HFFc6 (cell line): ENCODE measurements at places on chromosomes 3 and 15.

- no peak overlapping the region for H3K4me3 ChIP-seq
- peaks cover 68% of the 10 kb centered on the region for H3K4me1 ChIP-seq
- H3K36me3 ChIP-seq = no peaks in the 10 kb centered on the region
- DNase-seq = no peak
- peaks cover 3% of the 10 kb centered on the region for H3K27me3 ChIP-seq
These were observed 142.2 kb downstream of the FOXP1 start for GRCh38 chr3:71441217-71441924.

DNA sequence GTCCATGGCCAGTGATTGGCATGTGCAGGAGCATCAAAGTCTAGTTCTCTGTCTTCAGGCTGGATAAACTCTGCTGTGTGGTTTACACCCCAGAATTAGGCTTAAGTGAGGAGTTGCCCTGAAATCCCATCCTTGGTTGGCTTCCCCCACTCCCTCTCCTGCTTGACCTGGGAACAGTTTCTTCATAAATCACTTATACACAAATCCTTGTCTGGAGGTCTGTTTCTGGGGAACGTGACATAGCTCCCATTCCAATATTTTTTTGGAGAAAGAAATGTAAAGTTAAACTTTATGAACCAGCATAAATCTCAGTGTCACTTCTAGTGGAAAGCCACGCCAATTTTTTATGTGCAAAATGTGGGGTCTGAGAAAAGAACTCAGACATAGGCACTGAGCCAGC lies 98.2 kb downstream of the DCLK3 start:
- H3K36me3 ChIP-seq = no peaks in the 10 kb centered on the region
- no peak for DNase-seq
- peaks cover 11% of the 10 kb centered on the region for H3K4me1 ChIP-seq
- no peaks in the 10 kb centered on the region; the same call in 1 of the 2 replicates for H3K27me3 ChIP-seq

GRCh38 chr15:69976366-69976994 lies 121.2 kb downstream of the TLE3 start:
- H3K27ac ChIP-seq = no peak overlapping the region
- peaks cover 37% of the 10 kb centered on the region for H3K27me3 ChIP-seq
- peak; percentile 12 for DNase-seq
- H3K36me3 ChIP-seq = no peaks in the 10 kb centered on the region
- H3K4me1 ChIP-seq = no peaks in the 10 kb centered on the region

DNA sequence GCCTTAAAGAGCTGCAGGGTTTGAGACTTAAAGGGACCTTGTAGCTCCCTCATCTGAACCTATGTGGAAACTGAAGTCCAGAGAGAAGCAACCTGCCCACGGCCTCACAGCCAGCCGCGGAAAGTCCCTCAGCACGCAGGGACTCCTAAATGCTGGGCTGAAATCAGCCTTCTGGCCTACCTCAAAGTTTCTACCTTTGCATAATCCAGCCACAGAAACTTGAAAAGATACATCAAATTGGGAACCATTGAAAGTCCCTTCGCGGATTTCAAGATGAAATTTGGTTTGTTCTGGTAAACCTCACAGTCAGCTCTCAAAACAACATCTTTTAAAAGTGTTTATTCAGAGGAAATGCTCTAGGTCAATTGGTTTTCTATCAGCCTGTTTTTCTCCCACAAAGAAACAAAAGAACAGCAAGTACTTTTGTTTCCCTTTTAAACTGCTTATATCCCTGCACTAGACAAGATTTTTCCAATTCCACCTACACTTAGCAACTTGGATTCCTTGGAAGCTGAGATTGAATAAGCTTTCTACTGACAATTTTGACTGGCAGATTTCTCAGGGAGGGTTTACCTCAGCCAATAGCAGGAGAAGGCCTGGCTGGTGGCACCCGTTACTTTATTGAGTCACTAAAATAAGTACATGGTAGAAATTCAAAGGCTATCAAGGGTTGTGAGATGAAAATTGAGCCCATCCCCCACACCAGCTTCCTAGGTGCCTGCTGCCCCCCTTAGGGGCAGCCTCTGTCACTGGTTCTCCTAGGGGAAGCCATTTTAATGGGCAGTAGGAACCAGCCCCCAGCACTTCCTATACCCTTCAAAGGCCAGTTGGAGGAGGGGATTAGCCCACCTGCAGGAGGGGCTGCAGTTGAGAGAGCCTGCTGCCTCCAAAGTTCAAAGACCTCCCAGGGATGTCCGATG lies 171.2 kb downstream of the ADAMTS17 start:
- H3K4me3 ChIP-seq = no peak overlapping the region
- DNase-seq = no peak
- no peaks in the 10 kb centered on the region; the same call in 1 of the 2 replicates for H3K27me3 ChIP-seq
- H3K27ac ChIP-seq = no peak overlapping the region

DNA sequence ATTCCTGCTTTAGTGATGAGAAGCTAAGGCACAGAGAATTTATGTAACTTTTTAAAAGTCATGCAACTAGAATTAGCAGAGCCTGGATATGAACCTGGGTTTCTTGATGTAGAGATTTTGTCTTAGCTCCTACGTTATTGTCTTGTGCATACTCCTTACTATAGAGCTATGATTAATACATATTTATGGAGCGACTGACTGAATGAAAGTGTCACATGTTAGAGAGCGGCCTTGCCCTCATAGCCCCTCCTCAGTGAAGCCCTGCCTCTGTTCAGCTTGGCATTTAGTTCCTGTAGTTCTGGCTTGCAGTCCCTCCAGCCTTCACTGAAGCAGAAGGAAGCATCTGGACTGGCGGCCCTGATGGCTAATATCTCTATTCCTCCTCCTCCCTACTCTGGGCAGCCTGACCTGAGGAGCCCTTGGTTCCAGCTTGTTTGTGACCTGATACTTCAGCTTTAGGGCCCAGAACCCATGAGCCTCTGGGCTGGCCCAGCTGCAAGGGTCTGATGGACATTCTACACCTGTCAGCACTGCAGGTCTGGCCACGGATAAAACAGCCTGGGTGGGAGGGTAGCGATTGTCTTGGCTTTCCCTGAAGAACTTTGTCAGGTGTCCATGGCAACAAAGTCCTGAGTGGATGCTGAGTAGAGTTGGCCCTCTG lies 13.4 kb upstream of the AGBL1 start:
- no peak overlapping the region for H3K27ac ChIP-seq
- H3K36me3 ChIP-seq = peaks cover 3% of the 10 kb centered on the region; the same call in 1 of the 2 replicates
- no peak for DNase-seq
- H3K4me3 ChIP-seq = no peak overlapping the region
- H3K4me1 ChIP-seq = no peaks in the 10 kb centered on the region

GRCh38 chr3:15685927-15686326 lies 84.4 kb downstream of the BTD start:
- peaks cover 22% of the 10 kb centered on the region for H3K4me1 ChIP-seq
- no peaks in the 10 kb centered on the region for H3K27me3 ChIP-seq
- H3K27ac ChIP-seq = no peak overlapping the region
- H3K4me3 ChIP-seq = no peak overlapping the region

GRCh38 chr3:13687517-13687943 lies 138.6 kb downstream of the FBLN2 start:
- no peak overlapping the region for H3K4me3 ChIP-seq
- no peaks in the 10 kb centered on the region for H3K36me3 ChIP-seq
- no peaks in the 10 kb centered on the region for H3K4me1 ChIP-seq
- H3K27me3 ChIP-seq = peaks cover 37% of the 10 kb centered on the region

GRCh38 chr3:116102037-116102436 lies 343.2 kb downstream of the LSAMP start:
- no peaks in the 10 kb centered on the region for H3K4me1 ChIP-seq
- no peaks in the 10 kb centered on the region for H3K36me3 ChIP-seq
- no peak for DNase-seq
- no peak overlapping the region for H3K27ac ChIP-seq

- no peak for DNase-seq
- no peaks in the 10 kb centered on the region for H3K36me3 ChIP-seq
- H3K4me3 ChIP-seq = no peak overlapping the region
- no peaks in the 10 kb centered on the region for H3K4me1 ChIP-seq
These were observed 109.4 kb downstream of the WNT7A start for GRCh38 chr3:13770170-13771169.

- no peak for DNase-seq
- H3K36me3 ChIP-seq = no peaks in the 10 kb centered on the region; the same call in 1 of the 2 replicates
- H3K4me1 ChIP-seq = no peaks in the 10 kb centered on the region
- H3K27me3 ChIP-seq = peaks cover 2% of the 10 kb centered on the region; the same call in 1 of the 2 replicates
- H3K27ac ChIP-seq = no peak overlapping the region
These were observed 445.3 kb downstream of the C3orf38 start for GRCh38 chr3:88595026-88595425.

DNA sequence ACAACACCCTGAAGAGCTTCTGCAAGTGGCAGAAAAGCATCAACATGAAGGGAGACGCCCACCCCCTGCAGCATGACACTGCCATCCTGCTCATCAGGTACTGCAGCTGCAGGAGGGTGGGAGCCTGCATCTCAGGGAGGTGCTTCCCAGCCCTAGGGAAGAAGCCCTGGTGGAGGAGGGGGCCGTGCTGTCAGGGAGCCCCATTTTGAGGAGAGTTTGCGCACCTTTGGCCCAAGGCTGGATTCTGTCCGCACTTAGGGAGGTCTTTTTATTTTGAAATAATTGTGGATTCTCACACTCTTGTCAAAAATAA lies 42.1 kb downstream of the SAXO2 start:
- H3K4me1 ChIP-seq = peaks cover 13% of the 10 kb centered on the region
- H3K27me3 ChIP-seq = peaks cover 25% of the 10 kb centered on the region
- no peak overlapping the region for H3K27ac ChIP-seq

- H3K36me3 ChIP-seq = no peaks in the 10 kb centered on the region
- no peak for DNase-seq
- peaks cover 36% of the 10 kb centered on the region for H3K27me3 ChIP-seq
- no peaks in the 10 kb centered on the region for H3K4me1 ChIP-seq
These were observed 19.7 kb upstream of the PRSS50 start for GRCh38 chr3:46737329-46737731.

GRCh38 chr3:58557491-58557890 lies 19.7 kb downstream of the FAM107A start:
- DNase-seq = no peak
- H3K27ac ChIP-seq = no peak overlapping the region
- no peak overlapping the region for H3K4me3 ChIP-seq
- H3K4me1 ChIP-seq = peaks cover 32% of the 10 kb centered on the region
- no peaks in the 10 kb centered on the region for H3K36me3 ChIP-seq

DNA sequence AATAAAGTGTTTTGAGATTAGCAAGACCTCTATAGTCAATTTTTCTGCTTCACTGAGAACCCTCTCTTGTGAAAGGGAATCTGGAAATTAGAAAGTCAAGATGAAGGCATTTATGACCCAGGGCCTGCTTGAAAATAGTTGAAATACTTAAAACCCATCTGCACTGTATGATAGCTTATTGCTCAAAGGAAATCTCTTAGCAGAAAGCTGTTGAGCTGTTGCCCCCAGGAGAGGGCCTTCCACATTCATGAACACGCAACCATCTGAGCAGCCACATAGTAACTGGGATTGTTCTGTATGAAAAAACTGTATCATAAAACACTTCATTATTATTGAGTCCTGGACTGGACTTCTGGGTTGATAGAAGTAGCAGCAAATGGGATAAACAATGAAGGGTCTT lies 106.4 kb upstream of the PTX3 start:
- H3K4me3 ChIP-seq = peak overlapping the region; percentile 76; the same call in 1 of the 2 replicates
- DNase-seq = no peak
- H3K27ac ChIP-seq = peak overlapping the region; percentile 65
- peaks cover 19% of the 10 kb centered on the region for H3K36me3 ChIP-seq
- no peaks in the 10 kb centered on the region for H3K27me3 ChIP-seq

DNA sequence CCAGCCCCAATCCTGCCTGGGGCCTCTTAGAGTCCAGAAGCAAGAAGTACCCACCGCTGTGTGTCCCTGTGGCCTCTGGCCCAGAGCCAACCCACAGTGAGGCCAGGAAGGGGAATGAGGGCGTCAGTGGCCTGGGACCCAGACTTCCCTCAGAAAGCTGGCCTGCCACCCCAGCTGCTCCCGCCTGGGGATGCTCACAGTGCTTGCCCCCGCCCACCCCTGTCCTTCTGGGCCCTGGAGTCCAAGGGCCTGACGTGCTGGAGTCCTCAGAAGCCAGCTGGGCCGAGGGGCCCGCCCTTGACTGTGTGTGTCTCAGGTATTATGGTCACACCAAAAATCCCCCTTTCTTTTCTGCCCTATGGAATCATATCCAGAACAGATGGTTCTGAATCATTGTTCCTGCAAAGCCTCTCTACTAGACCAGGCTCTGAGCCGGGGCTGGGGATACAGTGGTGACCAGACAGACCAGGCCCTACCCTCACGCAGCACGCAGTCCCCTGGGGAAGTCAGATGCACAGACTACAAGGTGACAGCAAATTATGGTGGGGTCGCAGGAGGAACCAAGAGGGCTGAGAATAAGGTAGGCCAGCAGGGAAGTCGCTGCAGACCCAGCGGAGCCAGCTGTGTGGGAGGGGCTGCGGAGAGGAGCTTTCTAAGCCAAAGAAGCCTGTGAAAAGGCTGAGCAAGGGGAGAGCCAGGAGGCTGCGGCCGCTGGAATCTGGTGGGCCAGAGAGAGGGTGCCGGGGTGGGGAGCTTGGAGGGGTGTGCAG lies 99.1 kb downstream of the VGLL4 start:
- no peak for DNase-seq
- peaks cover 16% of the 10 kb centered on the region for H3K4me1 ChIP-seq
- no peak overlapping the region for H3K27ac ChIP-seq
- peaks cover 3% of the 10 kb centered on the region; the same call in 1 of the 2 replicates for H3K27me3 ChIP-seq
- H3K4me3 ChIP-seq = no peak overlapping the region
- H3K36me3 ChIP-seq = peaks cover 21% of the 10 kb centered on the region

- no peaks in the 10 kb centered on the region for H3K36me3 ChIP-seq
- no peaks in the 10 kb centered on the region for H3K4me1 ChIP-seq
- no peak overlapping the region for H3K27ac ChIP-seq
- no peaks in the 10 kb centered on the region for H3K27me3 ChIP-seq
These were observed 617.6 kb upstream of the UBE2E2 start for GRCh38 chr3:22585504-22585903.

- H3K4me1 ChIP-seq = peaks cover 23% of the 10 kb centered on the region
- H3K27ac ChIP-seq = no peak overlapping the region
- H3K4me3 ChIP-seq = no peak overlapping the region
- H3K27me3 ChIP-seq = peaks cover 1% of the 10 kb centered on the region; the same call in 1 of the 2 replicates
- DNase-seq = no peak
These were observed 16.3 kb downstream of the ITGA11 start for GRCh38 chr15:68415501-68416157.

DNA sequence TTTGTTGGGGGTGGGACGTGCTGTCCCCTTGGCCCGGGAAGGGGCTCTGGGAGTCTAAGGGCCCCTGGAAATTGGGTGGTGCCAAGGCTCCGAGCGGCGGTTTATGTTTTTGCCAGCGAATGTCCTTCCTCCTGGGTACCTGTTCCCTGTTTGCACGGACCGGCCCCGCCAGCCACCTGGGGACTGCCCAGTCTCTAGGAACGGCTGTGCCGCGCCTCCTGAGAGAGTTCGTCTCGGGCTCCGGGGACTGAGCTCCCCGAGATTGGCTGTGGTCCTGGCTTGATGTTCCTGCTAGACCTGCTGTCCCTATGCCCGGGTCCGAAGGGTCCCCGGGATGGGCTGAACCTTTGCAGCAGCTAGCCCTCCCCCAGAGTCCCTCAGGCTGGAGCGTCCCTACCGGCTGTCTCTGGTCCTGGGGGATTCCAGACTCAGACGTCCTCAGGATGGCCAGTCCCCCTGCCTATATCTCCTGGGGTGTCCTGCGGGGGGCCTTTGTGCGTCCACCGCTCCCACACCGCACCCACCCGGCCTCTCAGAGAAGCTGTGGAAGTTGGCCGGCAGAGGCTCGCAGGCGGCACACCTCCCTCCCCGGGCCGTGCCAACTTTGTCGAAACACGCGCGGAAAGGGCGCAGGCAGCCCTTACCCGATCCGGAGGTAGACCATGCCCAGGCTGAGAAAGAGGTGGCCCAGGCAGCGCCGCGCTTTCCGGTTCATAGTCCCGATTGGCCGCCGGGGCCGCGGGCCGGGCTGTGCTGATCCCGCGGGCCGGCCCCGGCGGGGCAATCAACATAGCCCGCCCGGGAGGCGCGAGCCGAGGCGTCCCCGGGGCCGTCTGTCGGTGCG lies 547 bp downstream of the WNT7A start:
- H3K36me3 ChIP-seq = no peaks in the 10 kb centered on the region
- DNase-seq = no peak
- peaks cover 42% of the 10 kb centered on the region for H3K27me3 ChIP-seq
- no peaks in the 10 kb centered on the region for H3K4me1 ChIP-seq
